ENCODE measurements at places on chromosomes 12 and 14.

GRCh38 chr12:113149361-113150150 is at the start of gene CFAP73:
Gene CFAP73 (plus strand): TSS chr12:113149724. CDS start chr12:113149858, 134 bp downstream.
- DNase-seq = no peak

DNA sequence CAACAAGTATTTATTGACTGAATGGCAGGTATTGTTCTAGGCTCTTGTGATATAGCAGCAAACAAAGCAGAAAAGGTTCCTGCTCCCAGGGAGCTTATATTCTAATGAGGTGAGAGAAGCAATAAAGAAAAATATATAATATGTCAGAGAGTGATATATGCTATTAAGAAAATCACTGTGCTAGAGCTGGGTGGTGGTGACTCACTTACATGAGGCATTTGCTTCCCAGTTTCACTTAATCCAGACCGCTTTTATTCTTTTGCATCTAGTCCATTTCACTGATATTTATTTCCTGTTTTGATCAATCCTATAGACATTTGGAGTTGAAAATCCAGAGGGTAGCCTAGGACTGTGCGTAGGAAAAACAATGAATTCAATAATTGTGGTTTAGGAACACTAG is 17.5 kb downstream of the TRHDE start:
- no peak for DNase-seq

DNA sequence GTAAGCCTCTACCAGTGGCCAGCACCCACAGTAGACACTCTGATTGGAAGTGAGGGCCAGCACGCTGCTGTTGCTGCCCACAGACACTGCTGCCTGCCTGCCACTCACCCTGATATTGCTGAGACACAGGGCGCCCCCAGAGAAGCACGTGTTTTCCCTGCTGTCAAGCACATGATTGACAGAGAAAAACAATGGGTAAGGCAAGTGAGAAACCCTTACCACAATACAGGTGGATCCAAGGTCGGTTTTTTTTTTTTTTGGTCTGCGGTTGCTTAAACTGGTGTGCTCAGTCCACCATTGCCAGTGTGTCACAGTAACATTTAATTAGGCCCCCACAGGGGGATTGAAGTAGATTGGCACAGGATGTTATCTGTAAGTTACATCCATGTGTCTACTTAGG is 65.9 kb downstream of the WDR20 start:
- no peak for DNase-seq

DNA sequence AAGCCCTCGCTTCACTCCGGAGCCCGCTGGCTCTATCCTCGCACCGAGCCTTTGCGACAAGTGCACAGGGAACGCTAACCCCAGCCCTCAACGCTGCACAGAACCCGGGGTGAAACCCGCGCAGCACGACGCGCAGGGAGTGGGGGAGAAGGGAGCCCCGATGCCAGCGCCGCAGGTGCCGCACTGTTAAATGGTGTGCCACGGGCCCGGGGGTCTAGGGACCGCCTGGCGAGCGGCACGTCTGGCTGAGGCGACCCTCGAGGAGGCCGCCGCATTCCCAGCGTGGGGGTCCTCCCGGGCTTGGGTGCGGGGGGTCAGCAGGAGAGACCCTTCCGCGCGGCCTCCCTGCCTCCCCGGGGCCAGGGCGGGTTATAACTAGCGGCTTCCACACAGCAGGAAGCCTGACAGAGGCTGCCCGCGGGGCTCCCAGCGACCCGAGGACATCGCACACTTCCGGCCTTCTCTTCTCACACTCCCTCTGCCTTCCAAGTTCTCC is 23.8 kb upstream of the LRTM2 start:
- no peak for DNase-seq

DNA sequence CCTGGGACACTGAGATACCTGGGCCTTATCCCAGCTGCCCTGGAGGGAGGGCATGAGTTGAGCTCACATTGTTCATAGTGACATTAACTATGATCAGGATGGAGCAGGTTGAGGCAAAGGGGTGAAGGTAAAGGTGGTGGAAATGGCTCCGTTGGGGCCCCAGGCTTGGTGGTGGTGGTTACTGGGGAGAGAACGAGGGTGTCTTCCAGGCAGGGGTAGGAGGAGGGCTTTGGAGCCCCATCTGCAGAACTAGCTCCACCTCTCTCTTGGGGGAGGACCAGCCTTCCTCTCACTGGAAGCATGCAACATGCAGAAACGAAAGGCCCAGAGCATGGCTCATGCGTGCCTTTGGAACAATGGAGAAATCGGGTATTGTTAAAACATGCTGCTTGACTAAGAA is 217.0 kb downstream of the SLC41A2 start:
- DNase-seq = no peak

GRCh38 chr12:86663716-86664115 is 407.5 kb upstream of the MGAT4C start:
- no peak for DNase-seq

- no peak for DNase-seq
These were observed 13.7 kb downstream of the CFL2 start for GRCh38 chr14:34700622-34701130.

DNA sequence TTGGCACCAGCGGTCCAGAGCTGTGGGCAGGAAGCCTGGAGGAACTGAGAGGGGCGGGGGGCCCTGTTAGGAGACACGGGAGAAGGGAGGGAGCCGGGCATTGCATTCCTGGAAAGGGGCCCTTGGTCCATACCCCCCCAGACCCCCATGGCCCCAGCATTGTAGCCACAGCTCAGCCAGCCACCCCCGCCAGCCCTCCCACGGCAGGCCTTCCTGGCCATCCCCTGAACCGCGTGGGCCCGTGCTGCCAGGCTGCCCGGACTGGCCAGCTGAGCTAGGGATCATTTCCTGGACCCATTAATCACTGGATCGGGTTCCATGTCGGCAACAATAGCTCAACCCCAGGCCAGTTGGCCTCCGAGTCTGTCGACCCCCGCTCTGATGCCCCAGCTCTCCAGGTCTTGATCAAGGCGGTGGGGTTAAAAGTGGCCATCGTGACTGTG is 39.8 kb upstream of the DIO3 start:
- DNase-seq = no peak

GRCh38 chr14:75909630-75910029 is 72.2 kb downstream of the TGFB3 start:
- DNase-seq = no peak

- DNase-seq = no peak
These were observed 62.1 kb downstream of the SH2B3 start for GRCh38 chr12:111467857-111468241.

GRCh38 chr12:64528616-64529015 is 76.7 kb downstream of the TBK1 start:
- DNase-seq = no peak

DNA sequence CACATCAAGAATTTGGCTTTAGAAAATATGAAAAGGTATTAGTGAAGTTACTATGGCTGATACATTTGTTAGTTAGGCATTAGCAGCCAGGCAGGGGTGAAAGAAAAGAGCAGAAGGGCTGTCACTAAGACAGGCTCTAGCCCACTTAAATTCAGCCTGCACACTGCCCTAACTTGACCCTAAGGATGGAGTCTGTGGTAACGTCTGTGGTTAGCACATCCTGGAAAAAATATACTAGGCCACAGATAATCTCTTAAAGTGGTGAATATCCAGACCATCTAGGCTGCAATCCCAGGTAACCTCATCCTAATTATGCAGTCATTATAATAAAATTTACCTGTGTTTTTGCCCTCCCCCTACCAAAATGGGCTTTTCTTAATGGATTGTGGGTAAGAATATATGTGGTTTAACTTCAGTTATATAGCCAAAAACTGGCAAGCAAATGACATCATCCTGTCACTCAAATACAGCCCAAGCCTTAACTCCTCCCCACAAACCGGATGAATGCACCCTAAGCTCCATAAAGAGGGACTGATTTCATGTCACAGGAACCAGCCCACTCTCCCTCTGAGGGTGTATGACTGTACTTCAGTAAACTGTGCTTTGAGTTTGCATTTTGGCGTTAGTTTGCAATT is 440.9 kb downstream of the LRFN5 start:
- DNase-seq = no peak

DNA sequence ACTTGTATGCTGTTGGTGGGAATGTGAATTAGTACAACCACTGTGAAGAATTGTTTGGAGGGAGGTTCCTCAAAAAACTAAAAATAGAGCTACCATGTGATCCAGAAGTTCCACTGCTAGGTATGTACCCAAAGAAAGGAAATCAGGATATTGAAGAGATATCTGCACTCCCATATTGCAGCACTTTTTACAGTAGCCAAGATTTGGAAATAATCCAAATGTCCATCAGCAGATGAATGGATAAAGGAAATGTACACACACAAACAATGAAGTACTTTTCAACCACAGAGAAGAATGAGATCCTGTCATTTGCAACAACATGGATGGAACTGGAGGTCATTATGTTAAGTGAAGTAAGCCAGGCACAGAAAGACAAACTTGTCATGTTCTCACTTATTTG is 25.9 kb downstream of the TIGAR start:
- no peak for DNase-seq

- no peak for DNase-seq
These were observed 104.0 kb upstream of the BCAT1 start for GRCh38 chr12:25052914-25053211.

- peak; percentile 10 for DNase-seq
These were observed 2.3 kb upstream of the DIO2 start for GRCh38 chr14:80213602-80214001.

All from GM12891 (cell line).